HAP-1 (cell line): ENCODE measurements at places on chromosomes 11 and 22.

DNA sequence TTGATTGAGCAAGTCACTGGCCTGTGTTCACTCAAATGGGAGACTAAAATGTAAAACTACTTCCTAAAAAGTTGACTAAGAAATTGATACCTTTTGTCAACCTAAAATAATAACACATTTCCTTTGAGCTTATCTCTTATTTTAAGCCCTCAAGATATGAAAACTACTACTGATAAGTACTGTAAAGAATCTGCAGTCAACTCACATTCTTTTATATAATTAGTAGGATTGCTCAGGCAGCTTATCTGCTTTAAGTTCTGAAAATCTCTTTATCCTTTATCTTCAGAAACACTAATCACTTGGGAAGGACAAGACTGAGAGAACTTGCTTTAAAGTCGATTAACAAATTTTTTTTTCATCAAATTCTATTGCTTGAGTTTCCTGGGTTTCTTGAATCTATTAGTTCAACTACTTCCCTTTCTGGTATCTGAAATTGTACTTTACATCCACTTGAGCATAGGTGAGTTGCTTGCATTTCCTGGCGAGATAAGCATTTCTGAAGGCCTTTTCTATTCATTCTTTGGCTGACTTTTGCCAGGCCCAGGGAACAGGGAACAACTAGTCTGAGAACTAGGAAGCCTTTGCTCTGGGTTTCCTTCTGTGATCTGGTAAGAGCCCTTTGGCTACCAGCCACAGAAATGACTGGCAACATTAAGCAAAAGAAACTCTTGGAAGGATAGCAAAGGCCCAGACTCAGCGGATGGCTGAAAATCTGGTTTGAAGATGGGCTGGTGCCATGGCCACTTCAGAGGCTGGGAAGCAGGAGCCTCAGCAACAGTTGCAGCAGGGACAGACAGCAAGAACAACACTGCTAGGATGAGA, 19.3 kb upstream of the CSRP3 start:
- DNase-seq = no peak

GRCh38 chr11:4916581-4916980, 2.6 kb downstream of the OR51G2 start:
- DNase-seq = no peak

- DNase-seq = no peak
Measured at GRCh38 chr11:122259195-122259821, 143.3 kb upstream of the BLID start.

- no peak for DNase-seq
Measured at GRCh38 chr22:24077416-24077815, 66.3 kb downstream of the CABIN1 start.
